ENCODE measurements at places on chromosomes 11 and 22.

- no peak for ATAC-seq
Observed at GRCh38 chr11:74015919-74016684, 7.2 kb upstream of the UCP3 start.

DNA sequence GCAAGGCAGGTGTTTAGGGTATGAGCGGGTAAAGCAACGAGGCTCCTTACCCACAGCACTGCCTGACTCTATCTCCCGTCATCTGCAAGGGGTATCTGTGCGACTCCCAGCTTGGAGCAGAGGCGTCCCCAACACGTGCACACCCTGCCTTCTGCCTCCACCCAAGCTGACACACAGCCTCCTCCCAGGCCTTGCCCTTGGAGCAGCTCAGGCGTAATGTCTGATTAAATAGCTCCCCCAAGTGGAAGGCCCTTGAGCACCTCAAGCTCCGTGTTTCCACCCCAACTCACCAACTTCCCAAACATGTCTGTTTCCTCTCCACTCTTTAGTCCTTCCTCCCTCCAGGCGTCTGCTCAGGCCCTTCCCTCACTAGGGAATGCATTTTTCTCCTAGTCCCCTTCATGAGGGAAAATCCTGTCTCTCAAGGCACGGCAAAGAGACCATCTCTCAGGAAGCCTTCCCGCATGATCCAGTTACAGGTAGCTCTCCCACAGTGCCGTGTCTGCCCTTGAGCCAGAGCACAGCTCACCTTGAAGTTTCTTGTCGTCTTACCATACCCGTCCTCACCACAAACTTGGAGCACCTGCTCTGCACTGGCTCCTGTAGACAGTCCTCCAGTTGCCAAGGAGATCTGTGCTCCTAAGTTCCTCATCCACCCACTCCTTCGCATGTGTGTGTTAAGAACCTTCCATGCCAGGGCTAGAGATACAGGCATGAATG, 15.8 kb downstream of the CYB5R2 start:
- ATAC-seq: no peak

DNA sequence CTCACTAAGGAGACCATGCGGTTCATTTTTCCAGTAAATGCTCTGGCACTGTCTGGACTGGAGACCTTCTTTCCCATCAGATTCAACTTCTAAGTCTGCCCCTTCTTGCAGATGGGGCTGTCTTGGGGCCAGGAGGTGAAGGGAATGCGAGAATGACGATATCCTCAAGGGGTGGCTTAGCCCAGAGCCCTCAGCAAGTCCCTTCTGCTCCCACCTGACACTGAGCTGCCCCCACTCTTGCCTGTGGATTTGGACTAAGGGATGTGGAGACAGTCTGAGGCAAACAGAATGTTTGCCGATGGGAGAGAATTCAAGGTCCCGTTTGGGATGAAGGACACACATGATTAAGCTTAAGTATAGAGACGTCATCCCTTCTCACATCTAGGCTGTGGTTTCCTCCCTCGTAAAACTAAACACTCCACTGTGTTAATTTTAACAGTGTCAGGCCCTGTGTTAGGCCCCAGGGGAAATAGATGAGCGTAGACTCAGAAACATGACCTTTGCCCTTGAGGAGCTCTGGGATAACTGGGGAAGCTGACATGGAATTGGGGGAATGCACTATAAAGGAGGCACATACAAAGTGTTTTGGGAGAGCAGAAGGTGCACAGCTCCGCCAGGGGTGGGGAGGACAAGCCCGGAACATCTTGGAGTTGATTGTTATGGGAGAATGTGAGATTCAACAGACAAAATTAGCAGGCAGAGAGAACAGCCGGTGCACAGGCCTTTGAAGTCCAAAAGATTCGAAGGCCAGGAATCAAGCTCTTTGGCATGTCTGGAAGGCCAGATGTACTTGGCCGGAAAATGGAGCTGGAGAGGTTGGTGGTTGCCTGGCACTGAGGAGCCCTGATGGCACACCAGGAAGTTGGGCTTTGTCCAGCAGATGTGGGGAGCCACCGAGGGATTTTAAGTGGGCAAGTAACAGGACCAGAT, 71.6 kb downstream of the ST3GAL4 start:
- ATAC-seq: no peak

- no peak for ATAC-seq
Observed at GRCh38 chr11:128517451-128518230, 69.7 kb downstream of the ETS1 start.

GRCh38 chr11:119687373-119688046, 41.5 kb downstream of the NECTIN1 start:
- ATAC-seq: no peak

DNA sequence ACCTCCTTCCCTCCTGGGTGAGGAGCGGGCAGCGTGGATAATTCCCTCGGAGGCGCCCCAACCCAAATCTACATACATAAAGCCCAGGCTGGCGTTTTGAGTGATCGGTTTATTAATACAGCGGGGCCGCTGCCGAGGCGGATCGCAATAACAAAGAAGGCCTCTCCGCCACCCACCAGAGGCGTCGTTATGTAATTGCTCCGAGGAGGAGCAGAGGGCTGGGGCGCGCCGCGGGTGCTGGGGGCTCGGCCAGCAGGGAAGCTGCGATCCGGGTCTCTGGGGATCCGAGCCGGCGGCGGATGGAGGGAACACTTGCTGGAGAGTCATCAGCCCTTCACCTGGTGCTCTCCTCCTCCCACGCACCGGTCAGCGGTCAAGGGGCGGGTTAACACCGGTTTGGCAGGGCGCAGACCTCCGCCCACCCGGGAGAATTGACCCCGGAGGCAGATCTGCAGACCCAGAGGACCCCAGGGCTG, 6.4 kb upstream of the TP53I11 start:
- ATAC-seq: no peak

DNA sequence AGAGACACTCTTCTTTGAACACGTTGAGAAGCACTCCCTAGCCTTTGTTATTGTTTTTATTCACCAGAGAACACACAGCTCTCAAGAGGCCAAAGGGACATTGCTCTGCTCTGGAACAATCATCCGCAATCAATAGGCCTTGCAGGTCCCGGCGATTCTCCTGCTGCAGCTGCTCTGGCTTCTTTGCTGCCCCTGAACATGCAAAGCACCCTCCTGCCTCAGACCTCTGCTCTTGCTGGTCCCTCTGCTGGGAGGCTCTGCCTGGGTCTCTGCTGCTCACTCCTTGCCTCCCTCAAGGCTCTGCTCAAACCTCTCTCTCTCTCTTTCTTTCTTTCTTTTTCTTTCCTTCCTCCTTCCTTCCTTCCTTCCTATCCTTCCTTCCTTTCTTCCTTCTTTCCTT, 232.7 kb downstream of the DSCAML1 start:
- ATAC-seq: no peak

GRCh38 chr22:23532731-23533130, 47.4 kb downstream of the IGLL1 start:
- no peak for ATAC-seq

GRCh38 chr11:93686226-93686625, 24.7 kb downstream of the CEP295 start:
- ATAC-seq: no peak

GRCh38 chr11:85164743-85165142, 462.4 kb downstream of the DLG2 start:
- no peak for ATAC-seq

DNA sequence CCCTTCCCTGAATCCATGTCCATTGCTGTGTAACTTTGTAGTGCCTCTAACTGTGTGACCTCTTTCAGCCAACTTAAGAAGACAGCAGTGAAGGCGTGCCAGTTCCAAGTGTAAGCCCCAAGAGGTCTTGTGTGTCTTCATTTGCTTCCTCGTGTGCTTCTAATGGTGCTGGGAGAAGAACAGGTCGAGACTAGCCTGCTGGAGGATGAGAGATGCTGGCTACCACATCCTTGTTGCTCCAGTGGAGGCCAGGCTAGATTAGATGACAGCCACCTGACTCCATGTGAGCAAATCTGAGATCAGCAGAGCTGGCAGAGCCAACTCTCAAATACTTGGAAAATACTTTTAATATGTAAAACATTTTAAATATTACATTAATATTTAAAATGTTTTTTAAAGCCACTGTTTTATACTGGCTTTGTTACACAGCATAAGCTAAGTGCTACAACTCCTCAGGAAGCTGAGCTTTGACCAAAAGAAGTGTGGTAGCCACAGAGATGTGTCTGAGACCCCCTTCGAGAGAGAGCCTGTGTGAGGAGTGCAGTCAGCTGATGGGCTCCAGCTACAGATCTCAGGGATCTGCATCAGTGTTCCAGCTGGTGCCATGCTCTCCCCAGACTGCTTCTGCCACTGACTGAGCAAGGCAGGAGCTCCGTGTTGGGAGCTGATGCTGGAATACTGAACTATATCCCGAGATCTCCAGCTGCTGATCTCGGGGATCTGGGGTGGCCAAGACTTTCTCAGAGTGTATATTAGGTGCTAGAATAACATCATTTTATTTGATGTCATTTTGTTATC, 8.9 kb downstream of the KCNJ11 start:
- ATAC-seq: no peak
